ENCODE measurements at places on chromosomes 16 and 17.
A peak's percentile ranks its signal among the peaks of the same experiment; 100 is the strongest.

GRCh38 chr16:13805951-13806350 lies 114.0 kb upstream of the ERCC4 start:
- DNase-seq: no peak

- DNase-seq: peak; percentile 14
Observed at GRCh38 chr16:89506791-89507191, 1.4 kb upstream of the SPG7 start.

- DNase-seq: no peak
Observed at GRCh38 chr17:58974354-58974753, 132.3 kb downstream of the TRIM37 start.

DNA sequence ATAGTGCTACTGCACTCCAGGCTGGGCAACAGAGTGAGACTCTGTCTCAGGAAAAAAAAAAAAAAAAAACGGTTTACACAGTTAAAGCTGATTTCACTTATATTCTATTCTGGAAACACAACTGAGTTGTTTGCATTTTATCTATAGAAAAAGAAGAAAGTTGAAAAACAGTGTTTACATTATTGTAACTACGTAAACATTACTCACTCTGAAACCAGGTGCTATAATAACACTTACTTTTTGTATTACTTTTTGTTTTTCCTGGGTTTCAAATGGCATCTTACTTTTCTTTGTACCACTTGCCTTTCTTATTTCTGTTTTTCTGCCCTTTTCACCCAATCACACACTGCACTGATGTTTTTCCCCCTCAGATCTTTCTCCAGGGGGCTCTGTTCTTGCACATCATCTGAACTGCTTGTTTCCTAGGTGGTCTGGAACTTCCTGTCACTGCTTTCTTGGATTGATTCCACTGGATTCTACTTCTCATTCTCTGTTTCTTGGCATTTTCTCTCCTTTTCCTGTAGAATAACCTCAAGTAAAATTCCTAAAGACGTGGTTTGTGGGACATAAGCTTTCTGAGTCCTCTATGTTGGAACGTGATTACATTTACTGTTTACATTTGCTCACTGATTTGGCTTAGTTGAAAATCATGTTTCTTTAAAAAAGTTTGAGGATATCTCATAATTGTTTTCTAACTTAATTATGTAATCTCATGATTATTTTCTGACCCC lies 142.1 kb downstream of the HS3ST3B1 start:
- DNase-seq: no peak

- no peak for DNase-seq
Observed at GRCh38 chr16:70675851-70676513, 9.9 kb downstream of the MTSS2 start.

DNA sequence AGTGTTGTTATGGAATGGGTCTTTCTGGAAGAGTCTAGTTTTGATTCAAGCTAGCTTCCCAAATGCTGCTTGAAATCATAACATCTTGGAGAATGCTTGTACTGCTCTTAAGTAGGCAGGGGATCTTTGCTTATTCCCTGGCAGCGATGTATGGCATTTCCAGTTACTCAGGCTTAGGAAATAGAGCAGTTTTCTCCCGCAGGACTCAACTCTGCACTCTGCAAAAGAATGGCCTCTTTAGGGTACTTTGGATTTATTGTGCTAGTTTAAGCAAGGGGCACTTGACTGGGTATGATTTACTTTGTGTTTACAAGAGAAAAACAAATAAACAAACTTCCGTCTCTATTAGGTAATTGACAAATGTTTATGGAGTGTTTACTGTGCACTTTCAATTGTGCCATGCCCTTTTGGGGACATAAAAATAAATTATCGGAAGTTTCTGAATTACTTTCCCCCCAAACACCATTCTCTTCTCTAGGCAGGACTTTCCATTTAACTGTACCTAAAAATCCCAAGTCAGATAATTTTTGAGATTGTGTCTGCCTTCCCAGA lies 164.0 kb downstream of the MAP2K6 start:
- no peak for DNase-seq

- DNase-seq: no peak
Observed at GRCh38 chr17:2090210-2090641, 35.3 kb downstream of the HIC1 start.

- DNase-seq: no peak
Observed at GRCh38 chr16:88202207-88202745, 180.5 kb upstream of the ZNF469 start.

- DNase-seq: peak; percentile 5
Observed at GRCh38 chr16:61002479-61003204, 1033.6 kb downstream of the CDH8 start.
